Femur (tissue), 1 donor: ENCODE measurements at places on chromosomes 1 and 21.

- peak; percentile 33 for DNase-seq
These were observed 15.9 kb upstream of the ELOA start for GRCh38 chr1:23727362-23727811.

DNA sequence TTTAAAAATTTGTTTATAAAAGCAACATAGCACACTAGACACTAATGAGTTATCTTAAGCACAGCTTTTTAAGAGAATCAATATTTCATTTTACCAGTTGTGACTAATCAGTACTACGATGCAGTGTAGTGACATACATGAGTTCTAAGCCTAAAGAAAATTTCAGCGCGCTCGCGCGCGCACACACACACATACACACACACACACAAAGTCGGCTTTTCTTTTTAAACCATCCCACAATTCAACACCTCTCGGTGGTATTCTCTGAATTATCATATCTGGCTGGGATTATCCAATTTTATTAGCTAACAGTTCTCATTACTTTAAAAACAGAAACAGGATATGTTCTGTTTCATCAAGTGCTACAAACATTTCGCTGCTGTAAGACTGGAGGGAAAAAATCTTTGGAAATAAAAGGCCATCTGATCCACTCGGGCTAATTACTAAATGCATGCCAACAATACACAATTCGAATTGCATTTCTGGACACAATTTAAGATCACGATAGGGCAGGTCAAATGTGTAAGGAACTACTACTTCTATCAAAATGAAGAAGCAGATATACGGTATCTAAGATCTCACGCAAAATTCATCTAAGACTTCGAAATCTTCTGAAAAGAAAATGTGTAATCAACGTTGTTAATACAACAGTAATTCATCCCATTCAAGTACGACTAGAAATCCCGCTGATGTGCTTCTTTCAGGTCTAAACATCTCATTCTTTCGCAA, 1.2 kb downstream of the TUT4 start:
- no peak for DNase-seq

GRCh38 chr1:119674111-119674526, 26.1 kb upstream of the ZNF697 start:
- DNase-seq, result no peak

- no peak for DNase-seq
These were observed 75.4 kb downstream of the APP start for GRCh38 chr21:26095131-26095530.

DNA sequence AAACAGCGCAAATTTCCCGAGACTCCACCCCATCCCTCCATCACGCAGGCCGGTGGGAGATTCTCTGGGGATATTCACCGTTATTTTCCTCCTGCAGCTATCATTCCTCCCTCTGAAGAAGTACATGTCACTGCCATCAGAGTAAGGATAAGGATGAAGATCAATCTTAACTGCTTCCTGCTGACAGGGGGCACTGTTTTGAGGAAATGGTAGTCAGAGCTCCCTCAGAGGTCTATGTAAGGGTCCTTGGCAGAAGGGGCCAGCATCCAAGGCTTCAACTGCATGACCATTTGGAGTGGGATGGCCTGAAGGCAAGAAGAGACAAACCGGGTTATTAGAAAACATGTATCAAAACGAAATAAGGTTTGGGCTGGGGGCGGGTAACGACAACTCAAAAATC, 111.5 kb downstream of the KCNK1 start:
- DNase-seq, result no peak

- DNase-seq, result no peak
These were observed 9.2 kb downstream of the ADCY10 start for GRCh38 chr1:167904652-167905130.

GRCh38 chr21:26406526-26406925, 166.6 kb downstream of the CYYR1 start:
- no peak for DNase-seq

- no peak for DNase-seq
These were observed at the start of gene PLEKHG5 for GRCh38 chr1:6491480-6491962. Gene PLEKHG5, minus strand, starts transcription at chr1:6491667. Its CDS starts 14,096 bp downstream, at chr1:6477571.

- DNase-seq, result peak; percentile 38
These were observed 7.6 kb upstream of the AADACL4 start for GRCh38 chr1:12636098-12636950.

DNA sequence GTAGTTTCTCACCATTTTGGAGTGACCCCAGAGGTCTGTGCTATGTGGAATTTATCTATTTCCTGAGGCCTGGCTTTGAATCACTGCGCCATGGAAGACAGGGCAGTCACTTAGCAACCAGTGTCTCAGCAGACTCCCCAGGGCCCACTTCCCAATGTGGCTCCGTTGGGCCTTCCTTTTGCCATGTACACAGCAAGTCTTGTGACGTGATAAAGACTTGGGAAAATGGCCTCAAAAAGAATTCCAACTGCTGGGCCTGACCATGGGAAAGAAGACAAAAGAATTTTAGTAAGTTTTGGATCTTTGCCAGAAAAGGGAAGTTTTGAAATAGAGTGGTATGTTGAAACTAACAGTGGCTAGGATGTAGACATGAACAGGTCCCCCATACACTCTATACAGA, 36.2 kb downstream of the TLR5 start:
- no peak for DNase-seq

- no peak for DNase-seq
These were observed 45.0 kb downstream of the ZNF281 start for GRCh38 chr1:200364831-200365230.

GRCh38 chr1:193402037-193402436, 215.6 kb upstream of the B3GALT2 start:
- no peak for DNase-seq

DNA sequence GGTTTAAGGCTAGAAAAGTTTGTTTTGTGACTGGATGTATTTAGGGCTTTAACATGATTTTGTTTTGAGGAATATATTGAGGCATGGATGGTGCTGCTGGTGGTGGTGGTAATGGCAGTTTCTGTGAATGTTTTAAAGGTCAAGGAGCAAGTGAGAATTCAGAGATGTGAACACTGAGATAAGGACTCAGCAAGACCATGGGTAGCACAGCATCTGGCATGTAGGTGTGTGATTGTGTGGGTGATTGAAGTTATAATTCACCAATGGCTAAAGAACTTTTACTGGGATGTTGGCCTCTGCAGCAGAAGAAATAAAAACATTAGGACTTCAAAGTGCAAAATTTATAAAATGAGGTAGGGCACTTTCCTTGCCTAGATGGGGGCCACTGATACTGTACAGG, 65.9 kb downstream of the MACF1 start:
- DNase-seq, result no peak

GRCh38 chr1:7389201-7389905, 381.7 kb upstream of the VAMP3 start:
- peak; percentile 47 for DNase-seq

DNA sequence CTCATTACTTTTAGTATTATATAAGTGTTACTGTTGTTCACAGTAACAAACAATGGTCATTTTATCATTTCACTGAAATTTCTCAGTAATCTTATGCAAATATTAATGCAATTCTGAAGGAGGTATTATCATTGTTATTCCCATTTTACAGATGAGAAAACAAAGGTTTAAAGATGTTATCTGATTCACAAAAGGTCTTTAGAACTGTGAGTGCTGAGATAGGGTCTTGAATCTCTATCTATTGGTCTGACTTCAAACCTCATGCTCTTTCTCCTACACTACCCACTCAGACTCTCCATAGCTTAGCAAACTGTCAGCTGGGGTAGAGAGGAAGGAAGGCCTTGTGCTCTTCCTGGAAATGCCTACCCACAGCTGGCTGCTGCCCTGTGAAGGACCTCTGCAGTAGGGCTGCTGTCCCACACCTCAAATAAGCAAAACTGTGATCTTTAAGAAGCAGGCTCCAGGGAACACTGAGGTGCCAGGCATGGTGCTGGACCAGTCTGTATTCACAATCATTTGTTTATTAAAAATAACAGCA, 6.2 kb upstream of the OSCP1 start:
- no peak for DNase-seq

DNA sequence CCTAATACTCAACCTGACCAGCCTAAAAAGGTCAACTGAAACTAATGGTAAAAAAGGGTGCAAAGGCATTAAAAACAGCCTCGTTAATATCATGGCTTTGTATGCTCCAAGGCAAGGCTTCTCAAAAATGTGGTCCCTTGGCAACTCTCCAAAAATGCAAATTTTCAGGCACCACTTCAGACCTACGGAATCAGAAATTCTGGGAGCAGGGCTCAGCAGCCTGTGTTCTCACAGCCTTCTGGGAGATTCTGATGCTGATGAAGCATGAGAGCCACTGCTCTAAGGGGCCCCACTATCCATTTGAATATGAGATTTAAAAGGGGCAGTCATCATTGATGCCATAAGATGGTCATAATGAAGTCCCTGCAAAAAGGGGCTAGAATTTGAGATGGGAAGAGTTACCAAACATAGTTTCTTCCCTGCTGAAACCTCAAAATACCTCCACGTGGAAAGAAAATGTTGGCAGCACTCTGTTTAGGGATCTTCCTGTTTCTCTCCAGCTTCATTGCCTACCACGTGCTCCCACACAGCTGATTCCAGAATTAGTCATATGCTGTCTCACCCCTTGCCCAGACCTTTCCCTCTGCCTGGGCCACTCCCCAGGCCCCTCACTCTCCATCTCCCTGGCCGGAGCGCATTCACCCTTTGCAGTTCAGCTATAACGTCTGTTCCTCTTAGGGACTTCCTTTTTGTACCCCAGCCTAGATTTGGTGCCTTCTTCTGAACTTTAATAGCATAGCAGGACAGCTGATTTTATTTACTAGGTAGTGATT, 46.7 kb downstream of the PHC2 start:
- DNase-seq, result no peak

DNA sequence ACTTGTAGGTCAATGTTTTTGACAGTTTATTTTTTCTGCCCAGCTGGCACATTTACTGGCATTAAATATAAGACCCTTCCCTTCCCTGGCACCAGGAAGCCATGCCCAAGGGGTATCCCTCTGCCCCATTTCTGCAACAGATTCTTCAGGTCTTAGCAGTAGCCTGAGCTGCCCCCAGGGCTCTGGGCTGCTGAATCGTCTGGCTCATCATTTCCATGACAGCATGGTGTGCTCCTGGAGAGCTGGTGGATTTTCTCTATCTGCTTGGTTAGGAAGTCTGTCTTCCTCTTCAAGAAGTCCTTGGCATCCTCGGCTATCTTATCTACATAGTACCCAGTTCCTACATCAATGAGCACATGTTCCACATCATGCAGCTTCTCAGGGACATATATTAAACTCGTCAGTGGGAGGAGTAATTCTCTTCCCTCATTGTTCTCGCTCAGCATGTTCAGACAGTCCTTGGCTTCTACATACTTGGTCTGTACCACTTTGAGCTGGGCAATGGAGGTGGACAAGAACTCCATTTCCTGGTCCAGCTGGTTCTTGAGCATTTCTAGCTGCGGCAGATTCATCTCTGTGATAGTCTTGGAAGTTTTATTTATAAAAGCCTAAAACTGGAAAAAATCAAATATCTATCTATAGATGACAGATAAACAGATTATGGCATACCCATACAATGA, 23.5 kb downstream of the MIA3 start:
- no peak for DNase-seq

DNA sequence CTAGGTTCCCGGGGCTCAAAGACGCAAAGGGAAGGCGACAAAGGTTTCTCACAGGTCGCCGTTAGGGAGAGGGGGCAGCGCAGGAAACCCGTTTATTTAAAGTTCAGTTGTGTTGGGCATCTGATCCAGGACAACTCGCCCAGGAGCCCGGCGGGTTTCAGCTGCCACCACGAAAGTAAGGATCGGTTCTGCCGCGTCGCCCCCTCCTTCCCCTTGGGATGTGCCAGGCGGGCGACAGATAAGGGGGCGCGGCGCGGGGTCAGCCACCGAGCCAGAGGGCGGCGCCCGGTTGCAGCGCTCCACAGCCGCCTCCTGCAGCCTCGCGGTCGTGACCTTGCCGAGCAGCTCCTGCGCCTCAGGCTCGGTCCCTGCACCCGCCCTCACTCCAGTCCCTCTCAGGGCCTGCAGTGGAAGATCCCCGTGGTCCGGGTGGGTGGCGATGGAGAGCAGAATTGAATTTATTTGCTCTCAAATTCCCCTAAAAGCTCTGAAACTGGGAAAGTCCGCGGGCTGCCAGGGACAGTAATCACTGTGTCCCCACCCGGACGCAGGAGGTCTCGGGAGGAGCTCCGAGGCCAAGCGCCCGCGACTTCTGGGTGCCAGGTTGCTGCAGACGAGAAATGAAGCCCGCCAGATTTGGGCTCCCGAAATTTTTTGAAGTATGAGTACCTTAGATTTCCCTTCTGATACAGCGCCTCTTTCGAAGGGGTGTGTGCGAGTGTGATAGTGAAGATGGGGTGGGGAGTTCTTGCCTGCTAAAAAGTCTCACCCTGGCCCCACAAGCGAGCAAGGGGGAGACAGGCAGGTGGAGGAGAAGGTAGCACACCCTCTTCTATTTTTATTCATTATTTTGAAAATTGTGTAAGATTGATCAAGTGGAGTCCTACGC, 28.4 kb upstream of the NFIA start:
- peak; percentile 65 for DNase-seq

DNA sequence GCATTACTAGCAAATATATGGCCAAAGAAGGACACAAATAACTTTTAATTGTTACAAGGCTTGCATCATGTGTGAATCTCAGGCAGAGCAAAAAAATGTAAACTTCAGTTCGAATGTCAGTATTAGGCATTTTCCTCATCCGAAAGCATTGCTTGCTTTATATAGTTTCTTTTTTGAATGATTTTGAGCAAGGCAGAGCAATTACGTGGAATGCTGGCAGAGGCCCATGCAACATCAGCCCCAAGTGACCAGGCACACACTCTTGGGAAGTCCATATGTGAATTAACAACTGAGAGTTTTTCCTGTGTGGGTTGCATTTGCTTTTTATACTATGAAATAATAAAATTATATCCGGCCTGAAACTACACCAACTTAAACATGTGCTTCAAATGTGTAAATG, 274.8 kb downstream of the PTPRC start:
- peak; percentile 42 for DNase-seq

DNA sequence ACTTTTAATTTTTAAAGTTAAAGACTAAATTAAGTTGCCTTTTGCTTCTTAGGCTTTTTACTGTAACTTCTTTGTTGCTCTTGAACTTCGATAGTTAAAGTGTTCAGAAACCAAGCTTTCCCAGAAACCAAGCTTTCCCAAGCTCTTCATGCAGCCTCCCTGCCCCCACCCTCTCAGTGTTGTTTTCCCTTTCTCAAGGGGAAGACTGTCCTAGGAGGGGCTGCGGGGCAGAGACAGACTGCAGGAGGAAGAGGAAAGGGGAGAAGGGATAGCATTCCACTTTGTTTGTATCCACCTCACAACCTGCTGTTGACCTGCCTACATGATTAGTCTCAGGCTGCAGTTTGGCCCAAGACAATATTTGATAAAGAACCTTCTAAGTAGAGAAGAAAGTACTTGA, 39.0 kb upstream of the DIPK1A start:
- no peak for DNase-seq

DNA sequence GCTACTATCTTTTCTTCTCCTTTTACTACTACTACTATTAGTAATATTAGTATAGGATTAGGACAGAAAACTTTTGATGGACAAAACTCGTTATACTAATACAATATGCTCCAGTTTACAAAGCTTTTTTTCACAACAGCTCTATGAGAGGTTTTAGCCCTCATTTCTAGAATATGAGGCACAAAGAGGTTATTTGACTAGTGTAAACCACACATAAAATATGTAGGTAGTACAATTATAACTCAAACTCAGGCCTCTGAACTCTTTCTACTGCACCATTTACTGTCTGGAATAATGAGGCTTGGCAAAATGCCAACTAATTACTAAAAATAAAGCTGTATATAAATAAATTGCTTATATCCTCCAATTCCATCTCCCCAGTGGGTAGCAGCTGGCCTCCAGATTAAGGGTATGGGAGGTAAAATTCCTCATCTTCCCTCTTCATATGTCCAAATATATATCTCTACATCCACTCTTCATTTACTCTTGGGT, 99.9 kb downstream of the LYST start:
- DNase-seq, result no peak
